Activated CD8-positive, alpha-beta memory T cell treated with anti-CD3 and anti-CD28 coated beads for 4 hours (primary cell): ENCODE measurements at places on chromosomes 2 and 18.

- DNase-seq = no peak
These were observed 218.2 kb downstream of the HRH4 start for GRCh38 chr18:24678626-24679025.

DNA sequence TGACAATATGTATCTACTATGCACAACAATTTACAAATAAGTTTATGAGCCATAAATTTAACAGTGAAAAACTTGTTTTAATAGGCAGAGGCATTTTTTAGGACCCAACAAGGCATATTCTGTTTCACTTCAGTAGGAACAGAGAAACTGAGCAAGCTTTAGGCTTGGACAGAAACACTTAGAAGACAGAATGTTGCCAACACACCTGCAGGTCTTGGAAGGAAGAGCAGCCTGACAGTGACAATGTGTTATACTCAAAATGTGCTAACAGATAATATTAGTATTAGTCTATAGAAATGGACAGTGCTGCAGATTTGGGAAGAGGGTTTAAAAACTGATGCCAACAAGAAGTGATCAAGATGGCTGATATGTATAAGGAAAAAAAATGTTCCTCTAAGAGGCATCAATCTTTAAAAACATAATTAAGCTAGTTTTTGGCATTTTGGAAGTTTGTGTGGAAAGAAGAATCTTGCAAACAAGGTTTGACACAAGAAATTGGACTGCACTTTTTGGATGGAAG, 297.1 kb upstream of the FSIP2 start:
- DNase-seq = no peak

GRCh38 chr2:18549083-18549482, 11.4 kb downstream of the RDH14 start:
- no peak for DNase-seq

- no peak for DNase-seq
These were observed 1291.6 kb upstream of the ZEB2 start for GRCh38 chr2:145811276-145812164.

- DNase-seq = no peak
These were observed 2.6 kb downstream of the USP14 start for GRCh38 chr18:160831-161570.

DNA sequence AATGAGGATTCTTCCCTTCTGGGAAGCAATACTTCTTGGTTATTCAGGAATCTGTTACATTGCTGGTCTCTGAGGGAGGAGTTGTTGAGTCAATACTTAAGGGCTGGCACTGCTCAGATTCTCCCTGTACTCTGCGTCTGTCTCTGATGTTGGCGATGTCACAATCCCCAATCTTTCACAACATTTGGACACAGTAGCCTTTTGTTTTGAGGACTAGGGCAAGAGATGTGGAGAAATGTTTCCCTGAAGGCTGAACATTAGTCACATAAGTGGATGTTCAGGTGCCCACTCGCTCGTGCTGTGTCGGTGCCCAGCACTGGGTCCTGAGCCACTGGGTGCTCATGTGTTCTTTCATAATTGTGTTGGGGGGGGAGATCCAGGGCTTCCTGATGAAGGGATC, 55.0 kb downstream of the MAPK4 start:
- DNase-seq = no peak

DNA sequence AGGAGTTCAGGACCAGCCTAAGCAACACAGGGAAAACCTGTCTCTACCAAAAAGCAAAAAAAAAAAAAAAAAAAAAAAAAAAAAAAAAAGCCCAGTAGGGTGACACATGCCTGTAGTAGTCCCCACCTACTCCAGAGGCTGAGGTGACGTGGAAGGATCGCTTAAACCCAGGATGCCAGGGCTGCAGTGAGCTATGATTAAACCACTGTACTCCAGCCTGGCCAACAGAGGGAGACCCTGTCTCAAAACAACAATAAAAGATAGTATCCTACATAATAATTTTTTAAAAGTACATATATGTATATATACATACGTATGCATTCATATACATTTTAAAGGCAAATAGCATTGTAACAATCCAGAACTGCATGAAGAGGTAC, 51.7 kb downstream of the SOS1 start:
- no peak for DNase-seq
